Dorsolateral prefrontal cortex (tissue), 122 donors: ENCODE measurements at places on chromosomes 5 and 9.

GRCh38 chr5:92944903-92945604, 636.0 kb downstream of the NR2F1-AS1 start:
- no peak for DNase-seq

DNA sequence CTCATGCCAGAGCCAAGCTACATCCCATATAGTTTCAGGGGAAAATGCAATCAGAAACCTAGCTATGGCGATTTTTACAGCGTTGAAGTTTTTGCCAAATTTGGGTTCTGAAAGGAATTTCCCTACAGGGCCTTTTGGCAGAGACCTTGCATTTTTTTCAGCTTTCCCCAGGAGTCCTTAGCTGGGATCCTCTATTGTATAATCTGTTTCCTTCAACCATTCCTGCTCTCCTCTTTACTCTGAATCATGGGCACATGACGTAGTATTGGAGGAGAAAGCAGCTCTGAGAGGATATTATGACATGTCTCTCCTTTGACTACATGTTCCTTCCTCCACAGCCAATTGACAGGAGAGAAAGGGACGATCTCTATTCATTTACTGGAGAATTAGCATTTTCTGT, 118.5 kb upstream of the ERCC6L2 start:
- no peak for DNase-seq

GRCh38 chr5:112533362-112533761, 114.3 kb upstream of the EPB41L4A start:
- no peak for DNase-seq

- DNase-seq, result no peak
Measured at GRCh38 chr9:112642126-112642525, 75.8 kb downstream of the INIP start.

- no peak for DNase-seq
Measured at GRCh38 chr5:133849116-133849515, 119.3 kb downstream of the C5orf15 start.

DNA sequence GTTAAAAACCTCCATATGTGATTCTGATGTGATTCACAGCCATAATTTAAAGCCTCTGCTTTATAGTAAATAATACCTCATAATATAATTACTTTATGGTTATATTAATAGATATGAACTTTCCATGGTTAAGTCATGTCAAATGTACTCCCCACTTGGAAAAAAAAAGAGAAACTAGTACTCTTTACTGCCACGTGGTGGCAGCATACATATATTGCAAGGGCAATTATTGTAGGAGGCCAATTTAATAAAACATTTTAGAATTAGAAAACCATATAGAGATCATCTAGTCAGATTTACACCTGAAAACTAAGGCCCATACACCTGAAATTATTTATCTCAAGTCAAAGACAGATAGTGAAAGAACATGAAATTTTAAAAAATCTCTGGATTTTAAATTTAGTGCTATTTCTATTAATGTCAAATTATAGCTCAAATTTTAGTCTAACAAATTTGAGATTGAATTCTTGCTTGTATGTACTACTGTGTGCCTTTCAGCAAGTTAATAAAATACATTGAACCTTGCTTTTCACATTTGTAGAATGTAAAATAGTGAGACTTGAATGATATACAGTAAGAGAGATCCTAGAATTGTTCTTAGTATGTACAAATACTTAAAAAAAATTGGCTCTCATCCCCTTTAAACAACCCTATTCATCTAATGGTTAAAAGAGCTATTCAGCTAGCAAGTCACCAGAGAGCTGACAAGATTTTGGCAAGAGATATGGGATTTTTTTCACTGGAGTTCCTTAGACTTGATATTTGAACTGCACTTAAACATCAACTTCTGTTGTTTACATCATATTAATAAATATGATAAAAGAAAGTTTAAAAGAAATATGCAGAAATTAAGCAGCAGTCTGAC, 603.8 kb downstream of the TLE4 start:
- DNase-seq, result no peak
